ENCODE measurements at places on chromosomes 13 and 19.

DNA sequence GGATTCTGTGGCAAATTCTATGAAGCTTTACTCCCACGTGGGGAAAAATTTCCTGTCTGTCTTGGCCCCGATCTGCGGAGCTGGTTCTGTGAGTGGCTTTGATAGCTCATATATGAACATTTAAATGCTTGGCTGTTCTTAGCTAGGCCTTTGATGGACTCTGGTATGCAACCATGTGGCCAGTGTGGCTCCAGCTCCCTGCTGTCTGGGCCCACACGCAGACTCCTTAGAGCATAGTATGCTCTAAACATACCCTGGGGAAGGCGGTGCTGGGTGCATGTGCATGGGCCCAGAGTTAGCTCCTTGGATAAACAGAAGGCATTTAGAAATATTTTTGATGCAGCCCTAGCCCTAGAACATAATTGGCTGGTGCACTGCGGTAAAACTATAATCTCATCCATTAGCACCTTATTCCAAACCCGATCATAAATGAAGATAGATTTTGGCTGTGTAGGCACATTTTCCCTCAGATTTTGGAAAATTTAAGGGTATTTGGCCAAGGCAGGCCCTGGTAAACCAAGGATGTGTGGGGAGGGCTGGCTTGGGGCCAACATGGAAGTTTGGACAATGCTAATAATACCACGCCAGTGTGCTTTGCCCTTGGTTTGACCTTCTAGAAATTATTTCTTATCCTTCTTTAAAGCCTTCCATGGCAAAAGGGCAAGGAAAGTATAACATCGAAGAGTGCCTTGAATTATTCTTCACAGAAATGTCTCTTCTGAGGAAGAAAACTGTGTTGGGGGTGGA is 153.5 kb downstream of the LMO7 start:
- no peak for DNase-seq

GRCh38 chr19:48230555-48231129 is 25.1 kb downstream of the CARD8 start:
- no peak for DNase-seq

- DNase-seq: no peak
Observed at GRCh38 chr13:68124437-68125086, 894.4 kb upstream of the PCDH9 start.

GRCh38 chr19:41844601-41845000 is at the start of gene LYPD4:
LYPD4 (minus strand) TSS chr19:41844683; CDS start chr19:41839285, 5,398 bp downstream.
- no peak for DNase-seq

DNA sequence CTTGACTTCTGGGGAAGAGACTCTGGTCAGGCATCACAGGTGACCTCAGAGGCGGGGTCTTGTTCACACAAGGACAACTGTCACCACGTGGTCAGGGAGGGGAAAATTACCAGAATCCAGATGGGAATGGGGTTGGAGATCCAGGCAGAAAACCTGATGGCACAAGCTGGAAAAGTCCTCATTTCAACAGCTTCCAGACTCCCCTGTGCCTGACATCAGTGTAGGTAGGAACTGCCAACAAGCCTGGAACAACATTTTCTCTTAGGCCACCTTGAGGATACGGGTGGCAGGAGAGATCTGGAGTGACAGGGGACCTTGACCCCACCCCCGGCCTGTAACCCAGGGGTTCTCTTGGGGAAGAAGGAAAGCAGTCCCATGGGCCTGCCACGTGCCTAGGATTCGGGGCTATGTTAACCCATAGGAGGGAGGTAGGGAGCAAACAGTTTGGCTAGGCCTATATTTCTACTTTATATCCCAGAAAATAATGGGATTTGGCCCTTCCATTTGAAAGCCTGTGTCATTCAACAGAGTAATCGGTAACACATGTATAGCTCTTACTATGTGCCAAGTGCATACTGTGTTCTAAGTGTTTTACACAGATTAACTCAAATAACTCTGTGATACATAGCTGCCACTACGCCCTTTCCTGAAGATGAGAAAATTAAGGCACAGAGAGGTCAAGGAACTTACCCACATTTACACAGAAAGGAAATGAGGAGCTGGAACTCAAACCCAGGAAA is 44.9 kb upstream of the C13orf42 start:
- no peak for DNase-seq

DNA sequence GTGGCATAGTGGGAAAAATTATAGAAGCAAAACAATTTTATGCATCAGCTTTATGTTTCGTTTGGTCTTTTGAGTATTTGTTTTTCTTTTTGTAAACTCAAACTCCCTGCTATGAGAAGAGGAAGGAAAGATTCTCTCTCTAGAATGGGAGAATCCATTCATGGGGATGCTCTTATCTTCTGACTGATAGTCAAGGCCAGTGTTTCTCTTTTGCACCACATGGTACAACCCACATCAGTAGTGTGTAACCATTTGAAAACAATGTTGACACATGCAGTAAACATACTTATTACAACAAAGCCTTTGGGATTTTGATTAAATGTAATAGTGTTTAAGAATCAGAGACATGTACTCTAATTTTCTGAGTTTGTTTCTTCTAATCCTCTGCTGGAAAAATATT is 490.5 kb downstream of the MYO16 start:
- no peak for DNase-seq
